NCI-H1417 treated with DMSO at 0.1 percent for 48 hours (cell line): ENCODE measurements at places on chromosomes 7 and 10.

DNA sequence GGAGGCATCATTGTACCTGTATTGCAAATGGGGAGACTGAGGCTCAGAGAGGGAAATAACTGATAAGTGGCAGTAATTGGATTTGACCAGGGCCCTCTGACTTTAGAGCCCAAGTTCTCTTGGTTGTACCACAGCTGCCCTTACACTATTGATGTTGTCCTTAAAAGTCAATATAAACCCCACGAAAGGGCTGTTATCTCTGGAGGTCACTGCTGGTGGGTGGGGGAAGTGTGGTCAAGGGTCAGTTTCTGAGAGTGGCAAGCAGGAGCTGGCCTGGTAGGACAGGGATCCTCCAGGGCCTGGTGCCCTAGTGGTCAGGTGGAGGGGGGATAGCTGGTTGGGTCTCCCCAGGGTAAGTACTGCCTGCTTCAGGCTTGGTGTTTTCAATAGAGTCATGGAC is 44.2 kb upstream of the AQP1 start:
- no peak for DNase-seq

GRCh38 chr10:65294329-65294728 is 1631.5 kb upstream of the LRRTM3 start:
- DNase-seq = no peak

- DNase-seq = no peak
These were observed 39.7 kb upstream of the HYAL4 start for GRCh38 chr7:123805287-123805686.

- no peak for DNase-seq
These were observed 992.7 kb upstream of the MBL2 start for GRCh38 chr10:53765311-53765710.

DNA sequence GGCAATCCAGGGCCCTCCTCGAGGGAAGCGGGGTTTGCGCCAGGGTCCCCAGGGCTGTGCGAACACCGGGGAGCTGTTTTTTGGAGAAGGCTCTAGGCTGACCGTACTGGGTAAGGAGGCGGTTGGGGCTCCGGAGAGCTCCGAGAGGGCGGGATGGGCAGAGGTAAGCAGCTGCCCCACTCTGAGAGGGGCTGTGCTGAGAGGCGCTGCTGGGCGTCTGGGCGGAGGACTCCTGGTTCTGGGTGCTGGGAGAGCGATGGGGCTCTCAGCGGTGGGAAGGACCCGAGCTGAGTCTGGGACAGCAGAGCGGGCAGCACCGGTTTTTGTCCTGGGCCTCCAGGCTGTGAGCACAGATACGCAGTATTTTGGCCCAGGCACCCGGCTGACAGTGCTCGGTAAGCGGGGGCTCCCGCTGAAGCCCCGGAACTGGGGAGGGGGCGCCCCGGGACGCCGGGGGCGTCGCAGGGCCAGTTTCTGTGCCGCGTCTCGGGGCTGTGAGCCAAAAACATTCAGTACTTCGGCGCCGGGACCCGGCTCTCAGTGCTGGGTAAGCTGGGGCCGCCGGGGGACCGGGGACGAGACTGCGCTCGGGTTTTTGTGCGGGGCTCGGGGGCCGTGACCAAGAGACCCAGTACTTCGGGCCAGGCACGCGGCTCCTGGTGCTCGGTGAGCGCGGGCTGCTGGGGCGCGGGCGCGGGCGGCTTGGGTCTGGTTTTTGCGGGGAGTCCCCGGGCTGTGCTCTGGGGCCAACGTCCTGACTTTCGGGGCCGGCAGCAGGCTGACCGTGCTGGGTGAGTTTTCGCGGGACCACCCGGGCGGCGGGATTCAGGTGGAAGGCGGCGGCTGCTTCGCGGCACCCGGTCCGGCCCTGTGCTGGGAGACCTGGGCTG is 26.0 kb downstream of the PRSS2 start:
- DNase-seq = no peak

- no peak for DNase-seq
These were observed 55.7 kb upstream of the EFCAB10 start for GRCh38 chr7:105636982-105637381.

DNA sequence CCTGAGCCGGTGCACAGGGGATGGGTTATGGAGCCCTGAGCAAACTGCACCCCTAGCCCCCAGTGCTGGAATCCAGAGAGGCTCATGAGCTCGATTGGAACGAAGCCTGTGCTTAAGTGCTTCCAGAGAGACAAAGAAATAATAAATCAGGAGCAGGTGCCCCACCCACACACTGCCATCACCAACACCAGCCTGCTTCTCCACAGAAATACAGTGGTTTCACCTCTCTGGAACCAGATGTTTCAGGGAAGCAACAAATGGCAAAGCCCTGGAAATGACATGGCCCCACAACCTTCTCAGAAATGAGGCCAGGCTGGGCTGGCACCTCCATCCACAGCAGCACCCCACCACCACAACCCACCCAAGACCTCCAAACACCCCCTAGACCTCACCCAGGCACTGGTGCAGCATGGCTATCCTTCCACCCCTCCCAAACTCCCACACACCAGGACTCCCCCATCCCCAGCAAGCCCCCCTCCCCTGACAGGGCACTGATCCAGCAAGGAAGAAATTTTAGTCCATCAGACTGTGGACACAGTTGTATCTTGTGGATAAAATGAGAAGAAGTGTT is 4.1 kb upstream of the SLC18A3 start:
- no peak for DNase-seq

- no peak for DNase-seq
These were observed 72.9 kb downstream of the PLXNA4 start for GRCh38 chr7:132503415-132503814.

DNA sequence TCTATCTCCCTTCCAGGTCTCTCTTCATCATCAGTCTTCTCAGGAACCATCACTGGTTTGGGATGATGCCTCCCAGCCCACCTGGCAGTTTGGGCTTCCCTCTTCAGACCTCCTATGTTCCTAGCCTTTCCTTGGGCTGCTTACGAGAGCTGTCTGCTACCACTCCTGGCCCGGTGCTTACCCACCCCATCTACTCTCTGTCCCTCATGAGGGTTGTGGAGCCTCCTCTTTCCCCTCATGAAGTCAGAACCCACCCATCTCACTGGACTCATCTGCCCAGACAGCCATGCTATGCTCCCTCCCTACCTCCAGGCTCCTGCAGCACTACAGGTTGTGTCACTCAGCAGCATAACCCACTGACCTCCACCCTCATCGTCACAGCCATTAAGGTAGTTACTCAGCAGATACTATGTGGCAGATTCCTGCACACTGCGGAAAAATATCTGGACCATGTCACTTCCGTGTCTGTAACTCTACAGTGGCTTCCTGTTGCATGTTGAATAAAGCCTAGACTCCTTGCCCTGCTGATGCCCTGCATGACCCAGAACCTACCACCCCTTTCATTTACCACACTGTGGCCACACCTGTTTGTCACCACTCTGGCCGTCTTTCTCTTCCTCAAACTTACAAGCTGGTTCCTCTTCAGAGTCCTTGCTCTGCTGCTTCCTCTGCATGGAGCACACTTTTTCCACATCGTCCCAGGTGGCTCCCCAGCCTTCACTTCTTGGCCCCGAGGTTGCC is 2.0 kb downstream of the DBNL start:
- DNase-seq = no peak

- no peak for DNase-seq
These were observed 96.7 kb downstream of the KIF20B start for GRCh38 chr10:89798092-89798491.

- no peak for DNase-seq
These were observed 70.0 kb downstream of the CRTAC1 start for GRCh38 chr10:97960269-97961056.

DNA sequence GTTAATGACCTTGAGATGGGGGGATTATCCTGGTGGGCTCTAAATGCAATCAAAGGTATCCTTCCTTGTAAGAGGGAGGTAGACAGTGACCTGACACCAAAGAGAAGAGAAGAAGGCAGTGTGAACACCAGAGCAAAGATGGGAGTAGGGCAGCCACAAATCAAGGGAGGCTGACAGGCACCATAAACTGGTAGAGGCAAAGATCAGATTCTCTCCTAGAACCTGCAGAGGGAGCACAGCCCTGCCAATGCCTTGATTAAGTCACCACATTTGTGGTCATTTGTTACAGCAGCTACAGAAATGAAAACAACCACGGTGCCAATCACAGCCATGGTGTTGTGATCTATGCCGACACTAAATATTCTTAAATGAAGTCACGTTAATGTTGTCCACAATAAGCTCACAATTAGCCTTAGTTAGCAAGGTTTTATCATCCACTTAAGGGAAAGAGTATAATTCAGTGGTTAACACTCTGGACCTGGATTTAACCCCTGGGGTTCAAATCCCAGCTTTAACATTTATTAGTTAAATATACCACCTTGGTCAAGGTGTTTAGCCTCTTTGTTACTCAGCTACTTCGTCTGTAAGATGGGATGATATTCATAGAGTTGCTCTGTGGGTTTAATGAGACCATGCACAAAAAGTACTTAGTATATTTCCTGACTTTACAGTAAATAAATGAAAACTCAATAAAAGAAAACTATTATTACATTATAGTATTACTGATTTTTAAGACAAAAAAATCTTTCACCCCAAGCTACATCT is 70.8 kb downstream of the SGMS1 start:
- no peak for DNase-seq

GRCh38 chr7:54811846-54812254 is 52.8 kb upstream of the SEC61G start:
- DNase-seq = no peak

GRCh38 chr10:114874827-114875411 is 53.3 kb downstream of the FHIP2A start:
- DNase-seq = no peak

- no peak for DNase-seq
These were observed 277.6 kb downstream of the REEP3 start for GRCh38 chr10:63798599-63799498.

DNA sequence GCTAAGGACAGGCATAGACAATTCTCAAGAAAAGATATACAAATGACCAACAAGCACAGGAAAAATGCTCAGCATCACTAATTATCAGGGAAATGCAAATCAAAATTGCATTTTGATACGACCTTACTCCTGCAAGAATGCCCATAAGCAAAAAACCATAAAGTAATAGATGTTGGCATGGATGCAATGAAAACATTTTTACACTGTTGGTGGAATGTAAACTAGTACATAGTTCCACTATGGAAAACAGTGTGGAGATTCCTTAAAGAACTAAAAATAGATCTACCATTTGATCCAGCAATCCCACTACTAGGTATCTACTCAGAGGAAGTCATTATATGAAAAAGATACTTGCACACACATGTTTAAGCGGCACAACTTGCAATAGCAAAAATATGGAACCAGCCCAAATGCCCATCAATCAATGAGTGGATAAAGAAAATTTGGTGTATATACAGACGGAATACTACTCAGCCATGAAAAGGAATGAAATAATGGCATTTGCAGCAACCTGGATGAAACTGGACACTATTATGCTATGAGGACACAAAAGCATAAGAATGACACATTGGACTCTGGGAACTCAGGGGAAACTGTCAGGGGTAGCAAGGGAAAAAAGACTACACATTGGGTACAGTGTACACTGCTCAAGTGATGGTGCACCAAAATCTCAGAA is 59.3 kb downstream of the DGKI start:
- no peak for DNase-seq

DNA sequence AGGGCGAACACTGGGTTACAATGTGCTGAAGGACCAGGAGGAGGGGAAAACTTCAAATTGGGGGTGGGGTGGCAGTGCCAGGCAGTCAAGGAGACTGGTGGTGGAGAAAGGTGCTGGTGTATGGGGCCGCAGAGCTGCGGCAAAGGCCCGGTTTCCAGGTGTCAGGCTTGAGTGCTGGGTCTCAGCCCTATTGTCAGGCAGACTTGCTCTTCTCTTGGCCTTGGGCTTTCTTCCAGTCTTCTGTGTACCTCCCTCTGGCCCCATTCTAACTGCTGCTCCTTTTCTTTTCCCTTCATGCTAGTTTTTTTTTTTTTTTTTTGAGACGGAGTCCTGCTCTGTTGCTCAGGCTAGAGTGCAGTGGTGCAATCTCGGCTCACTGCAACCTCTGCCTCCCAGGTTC is 51.0 kb downstream of the POLR3A start:
- DNase-seq = no peak

DNA sequence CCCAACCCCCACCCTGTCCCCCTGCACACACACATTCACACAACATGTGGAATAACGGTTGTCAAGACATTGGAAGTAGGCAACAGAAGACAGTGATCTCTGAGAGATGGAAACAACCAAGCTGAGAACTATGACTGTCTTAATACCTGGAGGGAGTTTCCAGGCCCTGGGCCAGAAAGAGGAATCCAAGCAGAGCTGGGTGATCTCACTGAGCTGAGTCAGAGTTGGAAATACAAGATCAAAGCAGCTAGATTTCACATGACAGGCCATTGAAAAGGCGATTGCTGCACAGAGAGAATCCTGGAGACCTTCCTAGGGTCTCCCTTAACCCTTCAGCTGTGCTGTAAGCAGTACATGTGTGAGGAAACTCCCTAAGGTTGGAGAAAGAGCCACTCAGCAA is 165.8 kb upstream of the PRSS1 start:
- DNase-seq = no peak

DNA sequence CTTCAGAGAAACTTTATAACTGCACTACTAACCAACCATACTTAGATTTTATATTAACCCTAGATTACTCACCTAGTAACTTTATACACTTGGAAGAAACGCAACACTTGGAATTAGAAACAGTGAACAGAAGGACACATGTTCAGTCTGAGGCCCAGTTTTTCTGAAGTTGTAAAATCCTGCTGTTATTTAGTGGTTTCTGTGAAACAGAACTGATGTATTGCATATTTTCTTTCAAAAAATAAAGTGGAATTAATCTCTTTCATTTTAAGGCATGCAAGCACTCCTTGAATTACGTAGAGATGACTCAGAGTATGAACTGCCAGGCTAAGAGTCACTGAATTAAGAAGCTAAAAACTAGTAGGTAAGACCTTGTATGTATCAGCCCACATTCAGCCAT is 215.8 kb downstream of the SKAP2 start:
- no peak for DNase-seq

- DNase-seq = no peak
These were observed at the start of gene KMT2C for GRCh38 chr7:152435384-152436110. KMT2C (minus strand) TSS chr7:152436003; CDS start chr7:152435786, 217 bp downstream.

DNA sequence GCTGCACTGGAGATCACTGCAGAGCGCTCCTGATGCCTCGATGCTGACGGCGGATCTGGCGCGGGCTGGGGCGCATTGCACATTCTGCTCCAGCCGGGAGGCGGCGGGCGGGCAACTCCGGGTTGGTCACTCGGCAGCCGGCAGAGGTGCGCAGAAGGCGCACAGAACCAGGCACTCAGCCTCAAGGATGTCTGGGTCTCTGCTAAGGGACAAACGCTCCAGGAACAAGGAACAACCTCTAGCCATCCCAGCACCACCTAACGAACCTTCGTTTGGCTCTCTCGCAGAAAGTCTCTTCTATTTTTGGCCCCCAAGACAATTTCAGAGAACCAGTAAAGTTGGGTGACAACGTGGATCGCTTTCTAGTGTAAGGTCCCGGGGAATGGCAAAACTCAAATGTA is 254.6 kb downstream of the OTUD1 start:
- no peak for DNase-seq

- DNase-seq = no peak
These were observed 21.2 kb upstream of the PRKCQ start for GRCh38 chr10:6601246-6601805.

DNA sequence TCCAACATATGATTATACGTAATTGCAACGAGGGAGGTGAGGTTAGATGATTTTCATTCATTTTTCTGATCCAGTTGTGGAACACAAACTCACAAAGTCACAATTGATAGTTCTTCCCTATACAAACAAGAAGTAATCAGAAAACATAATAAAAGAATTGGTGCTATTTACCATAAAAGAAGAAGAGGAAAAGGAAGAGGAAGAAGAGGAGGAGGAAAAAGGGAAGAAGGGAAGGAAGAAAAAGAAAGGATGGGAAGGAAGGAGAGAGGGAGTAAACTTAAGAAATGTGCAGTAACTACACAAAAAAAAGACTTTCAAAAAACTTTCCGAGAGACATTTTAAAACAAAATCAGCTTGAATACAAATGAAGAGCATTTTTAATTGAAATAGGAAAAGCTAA is 65.0 kb downstream of the CCDC71L start:
- DNase-seq = no peak
